Stimulated activated memory B cell treated with anti-CD40 and anti-IgM and Interleukin-4, amounts not matched to agents 10 μg/mL and 1 μg/mL and 100 μg/mL, for 72 hours (primary cell): ENCODE measurements at places on chromosomes 1 and 21.
A peak's percentile ranks its signal among the peaks of the same experiment; 100 is the strongest.

GRCh38 chr1:112614460-112615065 is 4.4 kb downstream of the ST7L start:
- no peak for ATAC-seq

GRCh38 chr1:100785470-100786052 is 66.0 kb downstream of the VCAM1 start:
- no peak for ATAC-seq

GRCh38 chr21:42536601-42537000 is 22.9 kb downstream of the SLC37A1 start:
- no peak for ATAC-seq

DNA sequence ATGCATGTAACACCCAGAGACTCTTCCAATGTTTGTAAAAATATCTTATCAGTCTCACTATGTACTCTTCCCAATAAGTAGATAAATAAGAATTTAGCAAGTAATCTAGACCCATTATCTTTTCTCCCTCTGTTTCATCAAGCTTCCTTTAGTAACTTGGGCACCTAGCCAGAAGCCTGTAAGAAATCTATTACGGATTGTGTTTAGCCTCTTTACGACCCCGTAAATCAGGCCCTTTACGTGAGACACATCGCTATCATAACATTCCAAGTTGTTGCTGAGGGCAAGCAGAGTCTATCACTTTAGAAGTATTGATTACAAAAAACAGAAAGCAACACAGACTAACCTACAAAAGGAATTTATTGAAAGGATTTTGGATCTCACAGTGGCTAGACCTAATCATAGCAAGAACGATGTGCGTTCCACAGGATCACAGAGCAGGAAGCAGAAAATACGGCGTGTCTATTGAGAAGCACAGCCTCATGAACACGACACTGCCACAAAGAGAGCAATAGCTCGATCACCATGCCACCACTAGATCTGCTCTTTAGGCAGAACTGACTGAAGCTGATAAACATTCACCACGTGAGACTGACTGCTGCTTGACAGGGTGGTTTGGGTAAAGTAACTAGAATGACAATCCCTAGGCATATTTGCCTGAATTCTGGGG is 922.1 kb downstream of the AMY1C start:
- ATAC-seq: no peak

DNA sequence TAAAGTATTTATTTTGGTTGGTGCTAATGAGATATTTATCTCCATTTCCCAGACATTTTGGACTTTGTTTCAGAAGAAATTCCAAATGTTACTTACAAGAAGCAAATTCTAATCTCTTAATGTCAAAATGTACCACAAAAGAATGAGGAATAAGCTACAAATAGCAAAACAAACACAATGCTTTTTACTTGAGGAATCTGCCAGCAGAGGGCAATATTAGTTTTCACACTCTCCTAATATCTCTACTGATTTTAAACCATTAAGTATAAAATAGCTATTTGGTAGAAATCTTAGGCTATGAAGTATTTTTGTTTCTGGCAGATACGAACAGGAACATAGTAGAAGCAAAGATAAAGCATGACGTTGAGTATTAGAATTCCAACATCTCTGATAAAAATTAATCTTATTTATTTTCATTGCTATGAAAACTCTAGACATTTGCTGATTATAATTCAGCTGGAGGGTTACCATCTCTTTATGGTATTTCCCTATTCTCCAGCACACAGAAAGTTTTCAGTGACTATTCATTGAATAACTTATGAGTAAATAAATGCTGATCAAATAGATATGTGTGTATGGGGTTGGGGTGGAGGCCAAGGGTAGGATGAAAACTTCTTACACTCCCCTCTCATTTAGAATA is 13.4 kb upstream of the HMCN1 start:
- ATAC-seq: no peak

GRCh38 chr21:25967181-25967900 is 203.2 kb downstream of the APP start:
- peak; percentile 97 for ATAC-seq

- no peak for ATAC-seq
Measured at GRCh38 chr1:241706967-241707366, 54.9 kb downstream of the WDR64 start.

DNA sequence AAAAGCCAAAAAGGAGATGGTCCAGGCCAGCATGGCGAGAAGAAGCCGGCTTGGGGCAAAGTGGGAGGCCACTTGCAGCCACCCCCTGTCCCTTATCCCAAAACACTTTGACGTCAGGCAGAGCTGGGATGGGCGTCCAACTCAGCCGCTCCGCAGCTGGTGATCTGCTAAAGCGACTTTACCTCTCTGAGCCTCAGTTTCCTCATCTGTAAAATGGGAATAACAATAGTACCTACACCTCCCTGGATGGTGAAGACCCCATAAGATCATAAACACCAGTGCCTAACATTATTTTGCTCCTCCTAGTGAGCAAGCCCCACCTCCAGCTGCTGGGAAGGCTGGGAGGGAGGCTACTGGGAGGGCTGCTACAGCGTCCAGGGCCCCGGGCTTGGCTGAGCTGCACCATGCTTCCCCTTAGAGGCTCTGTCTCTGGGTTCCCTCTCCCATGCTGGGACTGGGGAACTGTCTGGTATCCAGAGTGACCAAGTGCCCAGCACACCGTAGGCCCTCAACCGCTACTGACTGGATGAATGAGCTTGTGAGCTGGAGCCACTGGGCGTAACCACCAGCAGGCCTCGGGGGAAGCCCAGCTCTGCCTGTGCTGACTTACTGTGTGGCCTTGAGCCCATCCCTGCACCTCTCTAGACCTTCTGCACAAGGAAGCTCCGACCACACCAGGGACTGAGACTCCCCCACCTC is 18.3 kb downstream of the IFFO2 start:
- ATAC-seq: peak; percentile 36

DNA sequence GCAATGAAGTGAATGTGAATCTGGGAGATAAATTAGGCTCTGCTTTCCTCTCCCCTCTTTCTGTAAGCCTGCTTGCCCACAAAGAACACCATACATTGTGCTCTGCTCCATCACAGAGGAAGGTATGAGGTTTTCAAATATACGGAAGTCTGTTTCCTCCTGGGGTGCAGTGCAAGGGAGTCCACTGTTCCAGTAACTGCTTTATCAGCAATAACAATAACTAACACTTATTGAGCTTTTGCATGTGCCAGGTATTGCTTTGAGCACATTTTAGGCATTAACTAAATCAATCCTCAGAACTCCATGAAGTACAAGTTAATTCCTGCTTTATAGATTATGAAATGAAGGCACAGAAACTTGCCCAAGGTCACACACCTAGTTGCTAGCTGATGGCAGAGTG is 10.0 kb downstream of the LTN1 start:
- ATAC-seq: no peak

DNA sequence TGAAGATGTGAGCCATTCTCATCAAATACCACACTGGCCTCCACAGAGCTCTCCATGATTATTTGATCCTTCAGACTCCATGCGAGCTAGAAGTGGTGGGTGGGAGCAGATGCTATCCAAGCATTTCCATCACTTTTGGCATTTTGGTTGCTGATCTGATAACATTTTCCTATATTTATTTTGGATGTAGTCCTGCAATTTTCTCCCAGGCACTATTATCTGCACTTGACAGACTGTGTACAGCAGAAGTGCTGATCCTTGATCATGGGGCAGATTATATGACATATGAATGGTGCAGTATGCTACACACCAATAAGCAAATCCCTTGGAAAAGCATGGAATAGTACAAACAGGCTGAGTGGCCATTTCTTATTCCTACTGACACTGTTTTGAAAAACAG is 167.6 kb upstream of the LRRC7 start:
- no peak for ATAC-seq
